Activated T-helper 9 cell treated with anti-CD3 and anti-CD28 coated beads, Interleukin-2, amount 50 U/mL, for 16 hours (primary cell): ENCODE measurements at places on chromosomes 4 and X.

DNA sequence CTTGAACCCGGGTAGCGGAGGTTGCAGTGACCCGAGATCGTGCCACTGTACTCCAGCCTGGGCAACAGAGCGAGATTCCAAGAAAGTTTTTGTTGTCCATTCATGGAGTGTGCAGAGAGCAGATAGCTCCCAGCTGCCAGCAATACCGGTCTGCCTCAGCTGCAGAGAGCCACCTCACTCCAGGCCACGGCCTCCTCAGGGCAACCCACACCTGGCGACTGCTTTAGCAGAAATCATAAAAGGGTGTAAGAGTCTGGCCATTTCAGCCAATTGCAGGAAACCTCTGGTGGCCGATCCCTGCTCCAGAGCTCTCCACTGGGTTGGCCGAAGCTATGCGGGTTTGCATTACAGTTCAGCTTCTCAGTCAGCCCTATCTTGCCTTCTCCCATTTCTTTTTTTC lies 227.4 kb upstream of the BCOR start:
- no peak for DNase-seq

DNA sequence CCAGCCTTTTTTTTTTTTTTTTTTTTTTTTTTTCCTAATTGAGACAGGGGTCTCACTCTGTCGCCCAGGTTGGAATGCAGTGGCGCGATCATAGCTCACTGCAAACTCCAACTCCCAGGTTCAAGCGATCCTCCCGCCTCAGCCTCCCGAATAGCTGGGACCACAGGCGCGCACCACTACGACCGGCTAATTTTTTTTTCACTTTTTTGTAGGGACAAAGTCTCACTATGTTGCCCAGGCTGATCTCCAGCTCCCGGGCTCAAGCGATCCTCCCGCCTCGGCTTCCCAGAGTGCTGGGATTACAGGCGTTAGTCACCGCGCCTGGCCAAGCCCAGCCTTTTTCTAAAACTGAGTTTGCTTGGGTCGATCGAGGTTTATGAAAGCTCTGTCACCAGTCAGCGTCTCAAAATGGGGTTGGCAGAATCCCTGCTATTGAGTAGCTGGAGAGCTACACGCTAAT lies 1.3 kb upstream of the OTUD5 start:
- no peak for DNase-seq

DNA sequence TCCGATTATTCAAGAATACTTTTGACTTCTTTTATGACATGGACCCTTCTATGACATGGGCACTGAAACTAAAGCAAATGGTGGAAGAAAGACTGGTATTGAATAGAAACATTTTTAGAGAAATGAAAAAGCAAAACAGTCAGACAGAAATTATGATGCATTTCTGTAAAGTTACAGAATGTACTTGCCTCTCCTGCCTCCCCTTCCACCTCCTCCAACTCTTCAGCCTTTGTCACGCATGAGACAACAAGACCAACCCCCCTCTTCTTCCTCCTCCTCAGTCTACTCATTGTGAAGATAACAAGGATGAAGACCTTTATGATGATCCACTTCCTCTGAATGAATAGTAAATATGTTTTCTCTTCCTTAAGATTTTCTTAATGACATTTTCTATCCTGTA lies 46.3 kb upstream of the HUWE1 start:
- DNase-seq, result no peak

GRCh38 chr4:138410266-138410665 lies 168.1 kb upstream of the SLC7A11 start:
- no peak for DNase-seq

- no peak for DNase-seq
These were observed 19.7 kb downstream of the CYSLTR1 start for GRCh38 chrX:78307665-78308064.

DNA sequence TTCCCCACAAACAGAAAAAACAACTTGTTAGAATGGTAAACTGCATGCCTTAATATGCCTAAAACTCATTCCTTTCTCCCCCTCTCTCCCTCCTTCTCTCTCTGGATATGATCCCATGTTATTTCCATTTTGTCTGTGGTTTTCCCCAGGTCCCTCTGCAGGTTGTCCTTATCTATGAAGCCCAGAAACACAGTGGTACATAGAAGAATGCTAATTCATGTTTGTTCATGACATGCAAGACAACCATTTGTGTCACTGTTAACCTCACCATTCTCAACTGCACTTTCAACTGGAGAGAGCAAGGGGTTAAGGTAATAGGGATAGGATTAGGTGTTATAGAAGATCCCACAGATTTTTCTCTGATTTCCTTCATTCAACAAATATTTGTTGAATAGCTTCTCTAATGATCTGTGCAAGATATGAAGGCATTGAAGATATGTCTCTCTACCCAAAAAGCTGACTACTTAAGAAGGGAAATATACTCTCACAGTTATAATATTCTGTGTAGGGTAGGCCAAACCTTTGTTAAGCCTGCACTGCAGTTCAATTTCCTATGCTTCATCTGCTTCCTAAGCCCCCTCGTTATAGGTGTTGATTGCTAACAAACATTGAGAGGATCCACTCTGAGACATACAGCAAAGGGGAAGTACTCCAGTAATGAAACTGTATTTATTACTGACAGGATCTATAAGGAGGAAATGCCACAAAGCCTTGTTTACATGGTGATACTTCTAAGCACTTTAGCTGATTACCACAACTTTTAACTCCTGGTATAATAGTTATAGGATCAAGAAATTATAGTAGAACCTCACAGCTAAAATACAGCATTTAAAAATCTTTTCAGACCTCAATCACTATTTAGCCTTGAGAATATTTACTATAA lies 96.1 kb downstream of the FRYL start:
- DNase-seq, result no peak

GRCh38 chr4:36328130-36328529 lies 46.7 kb downstream of the DTHD1 start:
- no peak for DNase-seq

- no peak for DNase-seq
These were observed 60.4 kb upstream of the TAF9B start for GRCh38 chrX:78199851-78200250.

DNA sequence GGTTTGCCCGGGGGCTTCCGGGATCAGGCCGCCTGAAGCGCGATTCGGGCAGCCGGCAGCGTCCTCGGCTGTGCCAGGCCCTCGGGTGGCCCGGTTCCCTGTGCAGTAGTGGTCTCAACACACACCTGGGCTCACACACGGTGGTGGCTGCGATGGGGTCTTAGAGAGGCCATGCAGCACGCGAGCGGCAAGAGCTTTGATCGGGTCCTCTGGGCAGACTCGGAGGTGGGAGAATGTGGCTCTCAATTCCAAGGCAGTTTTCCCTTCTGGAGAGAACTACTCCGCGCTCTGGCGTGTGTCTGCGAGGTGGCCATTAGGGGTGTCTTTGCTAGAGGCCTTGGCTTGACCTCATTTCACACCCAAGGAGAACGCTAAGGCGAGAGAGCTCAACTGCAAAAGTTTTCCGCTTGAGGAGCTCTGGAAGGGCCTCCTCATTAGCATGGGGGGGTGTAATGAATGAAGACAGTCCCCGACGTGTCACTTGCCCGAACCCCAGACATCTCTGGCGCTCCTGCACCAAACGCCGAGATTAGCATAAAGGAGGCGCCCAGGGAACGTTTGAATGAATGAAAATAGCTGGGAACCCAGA lies 771 bp upstream of the RBPJ start:
- DNase-seq, result peak; percentile 44
